ENCODE measurements at places on chromosomes 1 and 21.

- H3K27ac ChIP-seq: no peak overlapping the region
- H3K27me3 ChIP-seq: no peaks in the 10 kb centered on the region
- H3K36me3 ChIP-seq: no peaks in the 10 kb centered on the region
- H3K4me3 ChIP-seq: no peak overlapping the region
These were observed 152.7 kb upstream of the CAMK1G start for GRCh38 chr1:209430821-209431259.

DNA sequence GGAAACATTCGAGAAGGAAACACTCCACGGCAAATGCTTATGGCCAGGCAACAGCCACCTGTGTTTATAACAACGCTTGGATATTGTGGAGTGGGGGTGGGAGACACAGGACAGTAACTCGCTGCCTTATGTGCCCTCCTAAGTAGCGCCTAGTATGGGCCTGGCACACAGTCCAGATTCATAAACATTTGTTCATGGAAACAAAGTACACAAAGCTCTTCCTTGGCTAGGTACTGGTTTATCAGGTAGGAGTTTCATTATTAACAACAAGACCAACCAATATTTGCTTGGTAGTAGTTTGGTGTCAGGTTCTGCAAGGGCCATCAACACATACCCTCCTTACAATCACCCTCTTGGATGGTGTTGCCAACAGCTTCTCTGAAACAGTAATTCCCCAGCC lies 23.4 kb downstream of the TMCO4 start:
- H3K27me3 ChIP-seq: peaks cover 14% of the 10 kb centered on the region
- no peak for DNase-seq
- no peak overlapping the region for H3K4me3 ChIP-seq
- no peak overlapping the region for H3K27ac ChIP-seq

GRCh38 chr1:7404046-7404742 lies 366.9 kb upstream of the VAMP3 start:
- no peaks in the 10 kb centered on the region for H3K27me3 ChIP-seq
- no peak overlapping the region for H3K4me3 ChIP-seq
- no peaks in the 10 kb centered on the region for H3K36me3 ChIP-seq
- DNase-seq: no peak
- H3K4me1 ChIP-seq: no peaks in the 10 kb centered on the region

DNA sequence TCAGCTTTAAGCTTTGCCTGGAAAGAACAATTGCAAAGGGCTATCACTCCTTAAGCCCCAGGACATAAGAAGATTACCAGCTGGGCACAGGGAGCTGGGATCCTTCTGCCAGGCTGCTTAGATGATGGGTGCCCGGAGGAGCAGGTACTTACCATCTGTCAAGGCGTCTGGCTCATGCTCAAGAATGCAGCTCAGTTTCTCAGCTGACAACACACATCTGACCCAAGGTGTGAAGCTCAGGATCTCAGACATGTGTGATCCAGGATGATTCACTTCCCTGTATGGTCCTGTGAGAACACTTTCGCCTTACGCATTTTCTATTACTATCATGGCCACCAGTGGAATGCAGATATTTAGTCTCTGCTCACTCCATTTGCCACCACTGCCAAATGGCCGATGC lies 14.7 kb upstream of the DISC1 start:
- H3K27ac ChIP-seq: no peak overlapping the region
- H3K27me3 ChIP-seq: peaks cover 5% of the 10 kb centered on the region
- DNase-seq: no peak
- H3K4me1 ChIP-seq: no peaks in the 10 kb centered on the region

GRCh38 chr1:163922743-163923201 lies 601.0 kb downstream of the NUF2 start:
- H3K4me3 ChIP-seq: no peak overlapping the region
- no peaks in the 10 kb centered on the region for H3K27me3 ChIP-seq
- no peak for DNase-seq

Data from neuronal stem cell (in vitro differentiated cells).